ENCODE measurements at places on chromosomes 6 and 20.

GRCh38 chr6:106799031-106799894 lies 169.9 kb downstream of the QRSL1 start:
- no peak for DNase-seq

DNA sequence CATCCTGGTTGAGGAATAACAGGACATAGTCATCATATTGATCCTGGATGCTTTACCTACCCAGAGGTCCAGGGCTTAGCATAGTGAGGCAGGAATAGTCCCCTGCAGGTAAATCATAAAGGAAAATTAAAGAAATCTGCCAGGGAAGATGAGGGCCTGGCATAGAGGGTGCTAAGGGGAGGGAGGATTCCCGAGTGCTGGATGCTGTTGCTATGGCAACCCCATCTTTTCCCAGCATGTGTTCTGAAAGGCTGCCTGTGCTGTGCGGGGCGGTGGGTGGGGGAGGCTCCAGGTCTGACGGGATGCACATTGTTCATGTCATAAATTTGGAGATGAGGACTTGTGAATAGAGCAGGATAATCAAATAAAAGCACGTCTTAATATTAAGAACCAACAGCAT lies 212.6 kb upstream of the PCSK2 start:
- no peak for DNase-seq

GRCh38 chr6:48541649-48542048 lies 430.7 kb upstream of the PTCHD4 start:
- DNase-seq: no peak

DNA sequence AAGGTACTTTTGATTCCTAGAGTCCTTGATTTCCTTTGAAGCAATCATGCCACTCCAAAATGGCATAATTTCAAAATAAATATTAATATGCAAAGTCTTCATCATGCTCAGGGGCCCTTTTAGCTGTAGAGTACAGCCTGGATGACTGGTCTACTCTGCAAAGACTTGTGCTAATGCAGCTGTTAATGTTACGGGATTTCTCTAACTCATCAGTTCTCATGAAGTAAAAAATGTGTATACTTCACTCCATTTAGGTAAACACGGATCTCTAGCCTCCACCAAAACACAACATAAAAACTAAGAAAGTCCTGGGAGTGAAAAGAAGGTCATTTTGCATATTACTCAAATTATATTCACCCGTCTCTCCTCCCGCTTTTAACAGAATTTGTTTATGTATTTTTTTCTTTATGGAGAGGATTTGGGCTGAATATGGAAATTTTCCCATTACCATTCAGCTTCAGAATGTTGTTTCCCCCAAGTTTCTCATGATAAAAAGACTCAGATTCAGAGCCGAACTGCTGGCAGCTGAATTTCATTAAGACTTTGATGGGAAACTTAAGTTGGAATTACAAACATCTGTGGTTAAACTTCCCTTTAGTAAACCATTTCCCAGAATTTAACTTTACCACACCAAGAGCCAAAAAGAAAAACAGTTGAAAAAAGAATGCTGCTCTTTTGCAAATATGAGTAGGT lies 8.7 kb downstream of the LAMA4 start:
- DNase-seq: peak; percentile 67

- DNase-seq: no peak
Observed at GRCh38 chr6:5339786-5340185, 78.5 kb downstream of the FARS2 start.

DNA sequence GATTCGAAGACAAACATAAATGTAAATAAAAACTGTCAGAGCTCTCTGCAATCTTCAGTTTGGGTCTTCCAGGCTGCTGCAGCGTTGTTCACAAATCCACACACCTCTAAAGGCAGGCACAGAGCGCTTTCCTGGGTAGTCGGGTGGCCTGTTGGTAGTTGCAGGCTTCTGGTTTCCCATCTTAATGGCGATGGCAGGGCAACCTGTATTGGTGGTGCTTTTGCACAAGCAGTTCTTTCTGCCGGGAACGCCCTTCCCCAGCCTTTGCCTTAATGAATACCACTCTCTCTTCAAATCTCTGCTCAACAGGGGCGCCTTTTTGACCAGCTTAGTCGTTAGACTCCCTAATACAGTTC lies 723 bp upstream of the IFT52 start:
- DNase-seq: no peak

GRCh38 chr6:10884245-10884972 lies 2.4 kb upstream of the SYCP2L start:
- no peak for DNase-seq

Data from fibroblast of the conjunctiva (primary cell).